ENCODE measurements at places on chromosomes 5 and 9. TPM values are rescaled to one million over a fixed set of nuclear protein-coding genes. Genes with fewer than 3 reads are reported as not detected.

DNA sequence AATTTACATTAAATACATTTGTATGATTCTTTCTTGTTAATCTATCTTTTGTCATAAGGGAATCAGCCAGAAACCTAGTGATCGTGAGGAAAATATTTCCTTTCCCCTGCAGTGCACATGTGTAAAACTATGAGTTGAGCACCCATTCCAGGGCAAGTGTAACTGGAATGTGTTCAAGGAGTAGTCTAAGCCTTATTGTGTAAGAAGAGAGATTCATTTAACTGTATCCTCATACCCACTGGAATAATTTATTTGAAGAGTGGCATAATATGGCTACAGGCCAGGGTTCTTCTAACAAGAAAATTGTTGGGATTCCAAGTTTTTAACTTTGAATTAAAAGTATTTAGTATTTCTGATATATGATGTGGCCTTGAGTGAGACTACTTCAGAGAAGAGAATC lies 1692.7 kb downstream of the EFNA5 start:
- DNase-seq = no peak

DNA sequence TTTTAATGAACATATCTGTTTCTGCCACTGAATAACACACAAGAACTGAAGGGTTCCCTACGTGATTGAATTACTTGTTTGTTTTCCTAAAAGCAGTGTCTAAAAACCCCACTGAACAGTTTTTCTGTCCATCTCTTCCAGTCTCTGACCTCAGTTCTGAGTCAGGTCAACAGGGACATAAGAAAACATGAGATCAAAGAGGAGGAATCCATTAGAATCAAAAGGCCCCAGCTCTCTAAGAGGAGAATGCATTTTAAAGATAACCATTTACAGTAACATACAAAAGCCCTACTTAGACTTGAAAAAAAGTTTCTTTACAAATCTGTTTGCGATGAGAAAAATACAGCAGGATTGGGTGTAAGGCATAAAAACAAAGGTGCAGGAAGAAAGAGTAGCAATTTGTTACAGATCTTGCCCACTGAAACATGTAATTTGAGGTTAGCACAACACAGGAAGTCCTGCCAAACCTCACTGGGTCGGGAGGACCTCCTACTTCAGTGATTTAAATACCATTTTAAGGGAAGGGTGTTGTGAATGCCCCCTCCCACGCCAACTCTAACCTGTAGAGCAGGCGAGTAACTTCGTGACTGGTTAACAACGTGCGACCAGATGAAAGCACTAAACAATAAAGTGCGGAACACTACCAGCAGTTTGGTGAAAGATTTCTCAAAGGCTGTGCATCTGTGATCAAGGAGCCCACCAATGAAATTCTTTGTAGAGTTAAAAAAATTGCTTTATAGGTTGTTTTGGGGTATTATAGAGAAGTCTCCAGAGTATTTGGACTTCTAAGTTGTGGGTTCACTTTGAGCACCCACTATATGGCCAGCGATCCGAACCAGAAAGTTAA lies 1.3 kb downstream of the QSOX2 start:
- no peak for DNase-seq

NIPAL4 gene
- total RNA-seq = 1.8 TPM

AGXT2 gene
- not detected for total RNA-seq

DNA sequence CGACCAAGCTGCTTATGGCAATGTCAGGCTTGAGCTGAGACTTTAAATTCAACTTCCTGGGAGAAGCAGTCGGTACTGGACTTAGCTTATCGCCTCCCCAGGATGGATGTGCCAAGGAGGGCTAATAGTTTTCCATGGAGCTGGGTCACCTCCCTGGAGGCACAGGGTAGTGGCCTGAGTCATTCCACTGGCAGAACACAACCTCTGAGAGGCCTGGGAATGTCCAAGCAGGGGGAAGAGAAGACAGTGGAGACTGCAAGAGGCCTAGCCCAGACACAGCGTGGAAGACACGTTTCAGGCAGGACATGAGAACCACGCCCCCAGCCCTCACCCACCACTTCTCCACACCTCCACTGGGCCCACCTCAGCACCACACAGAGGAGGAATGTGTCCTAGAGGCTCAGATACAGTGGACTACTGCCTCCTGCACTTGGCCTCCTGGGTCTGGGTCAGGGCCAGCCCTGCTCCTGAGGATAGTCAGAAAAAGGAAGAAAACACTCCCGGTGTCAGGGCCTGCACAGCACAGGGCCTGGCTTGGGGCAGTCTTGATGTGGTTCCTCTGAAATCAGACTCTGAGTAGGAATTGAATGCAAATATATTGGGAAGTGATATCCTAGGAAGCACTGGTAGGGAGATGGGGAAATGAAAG lies 171.8 kb downstream of the FSTL4 start:
- DNase-seq = peak; percentile 50

DNA sequence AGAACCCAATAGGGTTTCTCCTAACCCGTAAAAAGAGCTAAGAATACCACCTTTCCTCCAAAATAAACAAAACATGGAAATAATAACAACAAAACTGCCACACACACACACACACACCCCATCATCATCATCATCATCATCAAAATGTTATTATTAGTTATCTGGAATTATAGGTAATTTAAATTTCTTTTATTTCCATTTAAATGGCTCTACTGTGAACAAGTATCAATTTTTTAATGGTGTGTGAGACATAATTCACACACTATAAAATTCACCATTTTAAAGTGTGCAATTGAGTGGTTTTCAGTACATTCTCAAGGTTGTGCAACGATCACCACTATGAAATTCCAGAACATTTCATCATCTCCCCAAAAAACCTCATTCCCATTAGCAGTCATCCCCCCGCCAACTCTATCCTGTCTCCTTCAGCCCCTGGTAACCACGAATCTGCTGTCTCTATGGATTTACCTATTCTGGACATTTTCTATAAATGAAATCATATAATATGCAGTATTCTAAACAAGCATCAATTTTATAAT lies 172.7 kb downstream of the ROR2 start:
- DNase-seq = no peak

PTPRD gene
- 13.4 TPM for total RNA-seq

DNA sequence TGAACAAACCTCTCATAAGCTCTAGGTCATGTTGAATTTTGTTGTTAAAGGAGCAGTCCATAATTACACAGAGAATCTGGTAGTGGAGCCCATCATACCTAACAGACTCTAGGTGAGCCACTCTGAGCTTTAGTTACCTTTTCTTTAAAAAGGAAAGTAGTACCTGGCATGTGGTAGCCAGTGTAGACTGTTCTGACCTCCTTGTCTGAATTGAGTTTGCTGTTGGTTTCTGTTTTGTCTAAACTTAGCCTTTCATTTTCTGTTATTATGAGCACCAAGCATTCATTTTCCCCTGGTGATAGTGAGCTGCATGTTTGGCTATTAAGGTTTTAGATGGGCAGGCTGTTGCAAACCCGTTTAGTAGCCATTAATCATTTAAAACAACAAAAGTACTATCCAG lies 112.2 kb downstream of the MAST4 start:
- DNase-seq = no peak

- DNase-seq = no peak
Measured at GRCh38 chr9:81890104-81890503, 38.1 kb upstream of the SPATA31D4 start.

NKD2 gene
- total RNA-seq = 4.4 TPM

DNA sequence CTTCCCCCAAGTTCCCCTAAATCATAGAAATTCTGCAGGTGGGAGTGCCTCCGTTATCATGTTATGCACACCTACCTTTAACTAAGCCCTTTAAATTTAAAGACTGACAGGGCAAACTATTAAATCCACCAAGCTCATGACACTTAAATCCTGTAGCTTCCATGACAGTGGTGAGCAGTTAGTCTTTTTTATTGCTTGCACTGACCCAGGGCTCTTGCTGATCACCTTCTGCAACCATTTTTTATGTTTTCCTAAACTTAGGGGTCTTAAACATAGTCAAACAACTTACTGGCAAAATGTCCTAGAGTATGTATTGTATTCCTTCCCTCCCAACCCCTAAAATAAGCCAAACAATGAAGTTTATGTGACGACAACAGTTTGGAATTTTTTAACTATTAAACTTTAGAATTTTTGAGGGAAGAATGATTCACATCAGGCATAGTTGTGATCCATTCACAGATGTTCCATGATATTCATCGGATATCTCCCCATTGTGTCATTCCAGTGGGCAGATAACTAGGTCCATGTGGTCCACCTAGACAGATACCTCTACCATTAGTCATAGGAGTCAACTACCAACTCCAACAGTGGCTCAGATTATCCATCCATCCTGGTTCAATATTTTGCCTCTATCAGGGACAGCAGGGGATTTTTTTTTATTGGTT lies 283.1 kb downstream of the ADAMTS6 start:
- DNase-seq = no peak

Measured in left cardiac atrium (tissue), 4 donors.